ENCODE measurements at places on chromosomes 3 and 15. TPM values are rescaled to one million over a fixed set of nuclear protein-coding genes. Genes with fewer than 3 reads are reported as not detected.

Gene CAMK1
- total RNA-seq = 16.4 TPM

DNA sequence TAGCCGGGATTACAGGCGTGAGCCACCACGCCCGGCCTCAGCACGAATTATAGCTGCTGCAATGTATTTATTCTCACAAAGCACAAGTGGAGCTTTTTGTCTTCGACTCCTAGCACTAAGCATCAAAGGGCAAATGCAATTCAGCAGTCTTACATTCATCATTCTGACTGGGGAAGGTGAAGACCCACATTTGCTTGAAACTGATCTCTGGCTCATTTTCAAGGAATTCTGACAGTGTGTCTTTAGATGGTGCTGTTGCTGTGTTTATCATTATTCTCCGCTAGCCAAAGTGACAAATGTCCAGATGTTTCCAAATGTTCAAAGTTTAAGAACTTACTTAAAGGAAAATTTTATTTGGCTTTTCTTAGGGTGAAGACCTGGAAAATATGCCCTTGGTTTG lies 55.9 kb downstream of the SGO1 start:
- peaks cover 15% of the 10 kb centered on the region for H3K36me3 ChIP-seq
- H3K27ac ChIP-seq = no peak overlapping the region
- H3K27me3 ChIP-seq = no peaks in the 10 kb centered on the region
- peaks cover 6% of the 10 kb centered on the region for H3K4me1 ChIP-seq
- no peak for DNase-seq
- no peak overlapping the region for H3K4me3 ChIP-seq

GRCh38 chr3:55525436-55525835 lies 38.3 kb upstream of the WNT5A start:
- no peak overlapping the region for H3K4me3 ChIP-seq
- no peaks in the 10 kb centered on the region for H3K4me1 ChIP-seq
- H3K27ac ChIP-seq = no peak overlapping the region
- no peaks in the 10 kb centered on the region for H3K36me3 ChIP-seq
- H3K27me3 ChIP-seq = no peaks in the 10 kb centered on the region

Gene SNX22
- total RNA-seq = 12.4 TPM

All from right atrium auricular region (tissue), 2 donors.